ENCODE measurements at places on chromosomes 3 and 15. TPM values are rescaled to one million over a fixed set of nuclear protein-coding genes. Genes with fewer than 3 reads are reported as not detected.

GRCh38 chr15:90588427-90588826 is 58.7 kb downstream of the CRTC3 start:
- H3K36me3 ChIP-seq, result no peaks in the 10 kb centered on the region
- DNase-seq, result no peak
- H3K4me3 ChIP-seq, result no peak overlapping the region
- no peaks in the 10 kb centered on the region for H3K4me1 ChIP-seq

GRCh38 chr15:74200412-74200815 is 2.2 kb downstream of the STRA6 start:
- H3K36me3 ChIP-seq, result no peaks in the 10 kb centered on the region
- H3K4me1 ChIP-seq, result peaks cover 40% of the 10 kb centered on the region
- H3K4me3 ChIP-seq, result no peak overlapping the region
- peak; percentile 43 for DNase-seq
- no peak overlapping the region for H3K27ac ChIP-seq
- peaks cover 14% of the 10 kb centered on the region for H3K27me3 ChIP-seq

- no peaks in the 10 kb centered on the region for H3K27me3 ChIP-seq
- no peaks in the 10 kb centered on the region for H3K36me3 ChIP-seq
- peak; percentile 92 for DNase-seq
- no peak overlapping the region for H3K4me3 ChIP-seq
Observed at GRCh38 chr3:185537369-185537970, 14.9 kb downstream of the LIPH start.

GRCh38 chr3:122969585-122970469 is 57.7 kb downstream of the SEMA5B start:
- no peak overlapping the region for H3K4me3 ChIP-seq
- H3K4me1 ChIP-seq, result no peaks in the 10 kb centered on the region
- no peaks in the 10 kb centered on the region for H3K36me3 ChIP-seq
- DNase-seq, result no peak
- H3K27me3 ChIP-seq, result peaks cover 9% of the 10 kb centered on the region
- no peak overlapping the region for H3K27ac ChIP-seq

GRCh38 chr15:38002883-38003477 is 68.5 kb downstream of the TMCO5A start:
- H3K4me1 ChIP-seq, result no peaks in the 10 kb centered on the region
- DNase-seq, result peak; percentile 61
- H3K36me3 ChIP-seq, result no peaks in the 10 kb centered on the region
- H3K27ac ChIP-seq, result no peak overlapping the region

- no peaks in the 10 kb centered on the region for H3K27me3 ChIP-seq
- DNase-seq, result no peak
- no peak overlapping the region for H3K4me3 ChIP-seq
- no peaks in the 10 kb centered on the region for H3K36me3 ChIP-seq
- H3K4me1 ChIP-seq, result no peaks in the 10 kb centered on the region
- H3K27ac ChIP-seq, result no peak overlapping the region
Observed at GRCh38 chr3:60953351-60953750, 297.9 kb downstream of the FHIT start.

DNA sequence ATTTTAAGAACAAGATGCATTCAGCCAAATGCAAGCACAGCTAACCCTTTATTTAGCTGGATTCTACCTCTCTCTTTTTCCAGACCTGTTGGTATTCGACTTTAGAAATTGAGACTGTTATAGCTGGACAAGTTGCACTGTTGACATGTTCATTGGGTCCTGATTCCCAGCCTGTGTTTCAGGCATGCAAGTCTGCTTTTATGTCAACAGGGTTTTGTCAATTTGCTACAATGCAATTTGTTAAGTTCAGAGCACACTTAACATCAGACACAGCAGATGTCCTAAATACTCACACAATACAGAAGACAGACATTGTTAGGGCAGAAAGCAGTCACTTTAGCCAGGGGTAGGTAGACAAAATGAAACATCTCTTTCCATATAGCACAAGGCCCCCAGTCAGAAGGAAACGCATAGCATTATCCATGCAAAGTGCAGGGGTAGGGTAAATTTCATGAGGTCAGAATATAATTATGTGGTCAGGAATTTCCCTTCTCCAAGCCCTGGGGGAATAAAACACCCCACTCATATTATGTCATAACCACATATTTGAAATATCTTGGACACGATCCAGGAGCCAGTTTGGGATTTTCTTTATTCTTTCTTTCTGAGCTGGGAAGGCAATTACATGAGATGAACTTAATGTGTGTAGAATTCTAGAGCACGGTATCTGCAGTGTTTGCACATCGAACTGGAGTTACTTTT is 504.1 kb downstream of the NTRK3 start:
- no peak overlapping the region for H3K4me3 ChIP-seq
- no peak overlapping the region for H3K27ac ChIP-seq
- no peaks in the 10 kb centered on the region for H3K36me3 ChIP-seq
- H3K27me3 ChIP-seq, result no peaks in the 10 kb centered on the region

DNA sequence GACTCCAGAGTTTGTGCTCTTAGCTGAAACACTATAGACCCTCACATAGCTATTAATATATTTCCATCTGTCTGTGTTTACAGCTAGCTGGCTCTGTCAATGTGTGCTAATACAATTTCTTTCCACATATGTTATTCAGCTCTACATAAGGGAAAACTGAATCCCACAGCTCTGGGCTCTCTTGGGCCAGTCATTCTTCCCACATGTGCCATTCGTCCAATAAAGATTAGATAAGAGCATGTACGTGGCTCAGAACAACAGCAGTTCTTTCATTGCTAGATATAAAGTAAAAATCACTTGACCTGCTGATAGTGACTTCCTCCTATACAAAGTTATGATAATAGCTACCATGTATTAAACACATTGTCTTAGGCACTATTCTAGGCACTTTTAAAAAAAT is 2.8 kb upstream of the ILDR1 start:
- DNase-seq, result no peak
- H3K27ac ChIP-seq, result no peak overlapping the region
- no peaks in the 10 kb centered on the region for H3K36me3 ChIP-seq
- H3K4me1 ChIP-seq, result peaks cover 14% of the 10 kb centered on the region
- no peaks in the 10 kb centered on the region for H3K27me3 ChIP-seq

DNA sequence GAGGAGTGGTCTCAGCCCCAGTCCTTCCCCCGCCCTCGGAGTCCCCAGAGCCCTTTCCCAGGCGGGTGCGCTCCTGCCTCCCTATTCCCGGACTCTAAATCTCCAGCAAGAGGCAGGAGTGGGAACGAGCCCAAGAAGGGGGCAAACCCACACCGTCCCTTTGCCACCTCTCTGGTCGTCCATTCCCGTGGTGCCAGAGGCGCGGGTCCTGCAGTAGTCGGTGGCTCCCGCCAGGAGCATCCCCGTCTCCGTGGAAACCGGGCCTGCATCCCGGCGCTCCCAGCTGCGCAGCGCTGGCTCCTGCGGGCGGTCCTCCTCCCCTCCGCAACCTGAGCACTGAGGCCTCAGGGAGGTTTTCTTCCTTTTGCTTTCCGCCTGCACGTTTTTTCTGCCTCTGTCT is 44.8 kb downstream of the LHFPL4 start:
- H3K36me3 ChIP-seq, result no peaks in the 10 kb centered on the region
- no peak for DNase-seq
- H3K27ac ChIP-seq, result no peak overlapping the region

DNA sequence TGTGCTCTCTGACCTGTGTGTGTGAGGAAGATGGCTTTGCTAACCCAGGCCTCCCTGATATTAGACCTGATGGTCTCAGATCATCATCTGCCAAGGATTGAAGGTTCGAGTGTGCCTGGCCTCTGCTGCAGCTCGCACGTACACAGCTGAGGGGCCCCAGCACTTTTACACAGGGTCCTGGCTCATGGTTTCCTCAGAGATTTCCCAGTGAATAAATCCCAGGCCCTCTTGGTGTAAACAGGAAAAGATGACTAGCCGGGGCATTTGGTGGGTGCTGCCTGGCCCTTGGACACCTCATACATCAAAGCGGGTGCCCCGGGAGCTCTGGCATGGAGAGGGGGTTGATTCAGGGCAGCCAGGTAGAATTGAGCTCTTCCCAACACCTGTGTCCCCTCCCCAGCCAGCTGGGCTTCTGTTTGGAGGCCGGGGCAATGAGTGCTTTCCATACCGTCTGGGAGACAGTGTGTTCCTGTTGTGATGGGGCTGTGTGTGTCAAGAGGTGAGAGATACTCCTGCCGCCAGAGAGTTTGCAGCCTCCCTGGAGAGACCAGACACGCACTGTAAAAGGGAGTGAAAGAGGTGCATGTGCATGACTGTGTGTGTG is 72.5 kb upstream of the TLE3 start:
- H3K4me3 ChIP-seq, result no peak overlapping the region
- 0 out of 2 replicates have a peak, but pooled peaks cover 4% of the 10 kb centered on the region for H3K27me3 ChIP-seq
- no peak overlapping the region for H3K27ac ChIP-seq
- no peaks in the 10 kb centered on the region for H3K36me3 ChIP-seq
- no peaks in the 10 kb centered on the region for H3K4me1 ChIP-seq

DNA sequence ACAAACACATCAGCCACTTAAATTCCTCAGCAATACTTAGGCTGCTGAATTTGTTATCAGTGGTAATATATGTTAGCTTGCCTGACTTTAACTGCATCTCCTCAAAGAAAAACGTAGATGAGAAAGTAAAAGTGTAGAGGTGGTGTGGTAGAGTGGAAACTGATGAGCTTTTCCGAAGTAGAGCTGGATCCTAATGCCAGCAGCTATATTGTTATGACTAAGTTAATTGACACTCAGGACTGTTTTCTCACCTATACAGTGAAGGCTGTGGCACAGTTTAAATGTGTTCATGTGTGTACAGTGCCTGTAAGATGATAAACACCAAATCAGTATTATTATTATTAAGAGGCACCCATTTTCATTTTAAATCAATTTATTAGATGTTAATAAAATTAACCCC is 174.9 kb downstream of the TNIK start:
- no peak for DNase-seq
- no peak overlapping the region for H3K4me3 ChIP-seq
- peaks cover 17% of the 10 kb centered on the region for H3K4me1 ChIP-seq

- peaks cover 3% of the 10 kb centered on the region for H3K4me1 ChIP-seq
- no peak overlapping the region for H3K4me3 ChIP-seq
- DNase-seq, result peak; percentile 49
- no peaks in the 10 kb centered on the region for H3K27me3 ChIP-seq
- no peaks in the 10 kb centered on the region for H3K36me3 ChIP-seq
Observed at GRCh38 chr3:15815696-15816095, 17.9 kb upstream of the ANKRD28 start.

DNA sequence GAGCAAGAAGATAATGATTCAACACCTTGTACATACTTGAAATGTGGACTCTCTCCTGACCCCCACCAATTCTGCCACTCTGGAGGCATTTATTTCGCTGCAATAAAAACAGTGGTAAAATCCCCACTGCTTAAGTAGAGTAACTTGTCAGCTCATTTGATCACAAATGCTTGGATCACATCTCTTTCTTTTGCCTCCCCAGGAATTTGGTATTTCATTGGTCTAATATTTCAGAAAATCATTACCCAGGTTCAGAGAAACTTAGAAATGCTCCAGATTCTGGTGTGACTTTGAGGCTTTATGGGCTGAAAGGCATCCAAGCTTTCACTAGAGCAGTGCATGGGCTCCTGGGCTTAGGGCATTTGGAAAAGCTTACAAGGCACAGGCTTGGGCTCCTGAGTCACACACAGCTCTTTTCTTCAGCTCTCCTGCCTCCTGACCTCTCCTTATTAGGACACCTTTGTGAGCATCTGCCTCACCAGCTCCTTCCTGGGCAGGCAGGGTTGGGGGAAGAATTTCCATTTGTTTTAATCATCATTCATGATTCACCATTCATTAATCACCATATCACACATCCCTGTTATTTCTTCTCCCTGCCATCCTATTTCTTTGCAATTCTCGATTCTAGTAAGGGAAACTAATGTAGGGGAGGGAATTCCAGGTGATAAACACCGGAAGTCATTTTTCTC is 22.5 kb downstream of the CDCP1 start:
- H3K27ac ChIP-seq, result peak overlapping the region; percentile 91
- H3K36me3 ChIP-seq, result peaks cover 12% of the 10 kb centered on the region
- DNase-seq, result peak; percentile 88
- H3K27me3 ChIP-seq, result no peaks in the 10 kb centered on the region
- H3K4me1 ChIP-seq, result peaks cover 100% of the 10 kb centered on the region

- no peaks in the 10 kb centered on the region for H3K36me3 ChIP-seq
- no peak overlapping the region for H3K27ac ChIP-seq
- peak; percentile 32 for DNase-seq
- no peaks in the 10 kb centered on the region for H3K27me3 ChIP-seq
Observed at GRCh38 chr15:91890614-91891013, 37.1 kb downstream of the SLCO3A1 start.

DNA sequence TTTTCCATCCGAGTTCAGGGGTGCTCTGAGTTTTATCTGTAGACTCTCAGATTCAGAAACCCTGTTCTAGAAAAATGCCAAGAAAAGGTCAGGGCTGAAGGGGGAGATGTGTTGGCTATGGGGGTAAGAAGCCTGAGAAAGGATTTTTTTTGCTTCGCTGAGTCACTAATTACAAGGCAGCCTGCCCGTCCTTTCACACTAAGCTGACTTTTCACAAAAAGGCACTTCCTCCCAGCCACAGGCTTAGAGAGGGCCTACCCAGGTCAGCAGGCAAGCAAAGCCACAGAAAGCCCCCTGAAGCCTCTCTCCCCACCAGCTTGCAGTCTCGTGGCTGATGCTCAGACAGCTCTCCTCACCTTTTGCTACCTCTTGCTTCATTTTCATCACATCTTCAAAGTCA is 192.6 kb upstream of the PRICKLE2 start:
- H3K4me3 ChIP-seq, result no peak overlapping the region
- peaks cover 23% of the 10 kb centered on the region for H3K27me3 ChIP-seq
- no peaks in the 10 kb centered on the region for H3K4me1 ChIP-seq
- H3K36me3 ChIP-seq, result no peaks in the 10 kb centered on the region
- no peak for DNase-seq

DNA sequence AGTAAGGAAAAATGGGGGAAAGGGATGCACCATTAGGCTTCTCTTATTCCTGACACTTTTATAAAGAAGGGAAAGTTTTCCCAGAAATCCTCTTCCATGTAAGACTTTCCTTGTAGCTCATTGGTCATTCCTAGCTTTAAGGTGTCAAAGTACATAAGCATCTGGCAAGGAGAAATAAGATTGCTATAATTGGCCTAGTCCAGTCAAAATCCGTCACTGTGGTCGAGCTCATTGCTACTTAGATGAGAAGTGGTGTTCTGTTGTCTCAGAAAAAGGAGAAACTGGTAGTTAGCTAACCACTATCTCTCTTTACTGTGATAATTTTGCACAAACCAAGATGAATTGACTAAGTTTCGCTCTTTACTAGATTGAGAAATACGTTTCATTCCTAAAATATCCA is 370.1 kb downstream of the CNTN4 start:
- H3K27me3 ChIP-seq, result no peaks in the 10 kb centered on the region
- no peak for DNase-seq
- H3K4me1 ChIP-seq, result no peaks in the 10 kb centered on the region
- no peaks in the 10 kb centered on the region for H3K36me3 ChIP-seq
- no peak overlapping the region for H3K4me3 ChIP-seq

GRCh38 chr3:176759815-176760506 is 437.3 kb downstream of the TBL1XR1 start:
- no peaks in the 10 kb centered on the region for H3K36me3 ChIP-seq
- no peaks in the 10 kb centered on the region for H3K27me3 ChIP-seq
- H3K4me3 ChIP-seq, result no peak overlapping the region
- H3K4me1 ChIP-seq, result no peaks in the 10 kb centered on the region

- no peaks in the 10 kb centered on the region for H3K27me3 ChIP-seq
- H3K36me3 ChIP-seq, result no peaks in the 10 kb centered on the region
- H3K4me1 ChIP-seq, result peaks cover 14% of the 10 kb centered on the region
- no peak overlapping the region for H3K27ac ChIP-seq
- DNase-seq, result no peak
Observed at GRCh38 chr3:50157827-50158529, 2.9 kb downstream of the SEMA3F start.

The GPR176 gene
- total RNA-seq, result 1.7 TPM

The CTNNB1 gene
- total RNA-seq, result 265 TPM

The ZBTB20 gene
- total RNA-seq, result 42.1 TPM

The CCDC54 gene
- total RNA-seq, result not detected

The FBXW12 gene
- not detected for total RNA-seq

The WDR93 gene
- 0.42 TPM for total RNA-seq

The ACKR4 gene
- 0.12 TPM for total RNA-seq

The MRAS gene
- 13.5 TPM for total RNA-seq

The HEG1 gene
- total RNA-seq, result 2.6 TPM

The CXCR6 gene
- not detected for total RNA-seq

The GORASP1 gene
- 38.8 TPM for total RNA-seq
